Caco-2 (cell line): ENCODE measurements at places on chromosomes 4 and X.

DNA sequence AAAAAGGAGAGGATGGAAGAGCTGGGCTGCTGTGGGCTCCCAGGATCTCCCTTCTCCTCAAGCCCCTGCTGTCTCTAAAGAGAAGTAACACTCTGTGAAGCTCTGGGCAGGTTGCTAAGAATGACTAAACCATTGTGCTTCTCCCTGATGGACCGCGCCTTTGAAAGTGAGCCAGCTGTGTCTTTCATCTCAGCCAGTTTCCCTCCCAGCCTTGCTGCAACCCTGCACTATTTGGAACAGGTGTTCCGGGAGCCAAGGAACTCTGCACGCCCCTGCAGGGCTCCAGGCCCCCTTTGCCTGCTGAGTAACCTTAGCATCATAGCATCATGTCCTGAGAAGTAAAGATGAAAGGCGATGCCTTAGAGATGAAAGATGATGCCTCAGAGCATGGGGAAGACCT, 39.7 kb downstream of the SMIM20 start:
- DNase-seq: no peak

DNA sequence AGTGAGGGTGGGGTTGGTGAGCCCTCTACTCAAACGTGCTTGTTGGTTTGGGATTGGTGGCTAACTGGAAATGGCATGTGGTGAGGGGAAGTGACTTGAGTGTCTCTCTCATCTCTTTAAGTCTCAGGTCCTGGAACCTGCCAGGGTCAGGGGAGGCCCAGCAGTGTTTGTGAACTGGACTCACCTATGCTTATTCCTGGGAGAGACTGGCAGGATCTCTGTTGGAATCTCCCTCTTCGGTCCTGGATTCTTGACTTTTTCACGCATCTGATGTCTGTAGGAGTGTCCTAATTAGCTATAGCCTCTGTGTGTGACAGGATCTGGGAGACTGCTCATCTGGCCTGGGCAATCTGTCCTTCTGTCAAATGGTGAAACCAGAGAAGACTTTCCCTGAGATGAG, 7.2 kb upstream of the EFNB1 start:
- no peak for DNase-seq

GRCh38 chr4:61556277-61556676, 356.2 kb downstream of the ADGRL3 start:
- peak; percentile 85 for DNase-seq

DNA sequence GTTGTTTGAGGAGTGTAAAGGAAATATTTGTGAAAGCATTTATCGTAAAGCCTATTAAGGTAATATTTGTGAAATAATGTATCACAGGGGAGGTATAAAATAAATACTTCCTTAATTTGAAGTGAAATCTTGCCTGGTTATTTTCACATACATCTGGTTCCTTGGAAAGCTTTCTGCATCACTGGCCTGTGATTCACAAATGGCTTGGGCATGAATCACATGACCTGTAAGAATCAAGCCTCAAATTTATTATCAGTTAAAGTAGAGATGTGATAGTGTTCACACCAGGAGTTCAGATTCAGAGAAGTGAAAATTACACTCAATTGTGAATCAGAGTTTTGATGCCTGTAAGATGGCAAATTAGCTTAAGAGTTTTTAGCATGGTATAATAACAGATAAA, 1911.4 kb downstream of the STIM2 start:
- DNase-seq: no peak

DNA sequence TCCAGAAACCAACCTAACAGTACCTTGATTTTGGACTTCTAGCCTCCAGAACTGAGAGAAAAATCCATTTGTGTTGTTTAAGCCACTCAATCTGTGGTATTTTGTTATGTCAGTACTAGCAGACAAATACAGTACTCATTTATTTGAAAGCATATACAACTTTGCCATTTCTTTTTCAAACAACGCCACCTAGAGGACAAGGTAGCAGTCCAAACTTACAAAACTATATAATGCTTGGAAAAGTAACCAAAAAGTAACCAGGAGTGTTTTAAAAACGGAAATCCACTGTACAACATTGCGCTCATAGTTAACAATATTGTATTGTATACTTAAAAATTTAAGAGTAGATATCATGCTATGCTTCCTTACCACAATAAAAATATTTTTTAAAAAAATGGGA, 37.0 kb upstream of the FGF13 start:
- DNase-seq: no peak
